ENCODE measurements at places on chromosomes 7 and 10.
A peak's percentile ranks its signal among the peaks of the same experiment; 100 is the strongest.

DNA sequence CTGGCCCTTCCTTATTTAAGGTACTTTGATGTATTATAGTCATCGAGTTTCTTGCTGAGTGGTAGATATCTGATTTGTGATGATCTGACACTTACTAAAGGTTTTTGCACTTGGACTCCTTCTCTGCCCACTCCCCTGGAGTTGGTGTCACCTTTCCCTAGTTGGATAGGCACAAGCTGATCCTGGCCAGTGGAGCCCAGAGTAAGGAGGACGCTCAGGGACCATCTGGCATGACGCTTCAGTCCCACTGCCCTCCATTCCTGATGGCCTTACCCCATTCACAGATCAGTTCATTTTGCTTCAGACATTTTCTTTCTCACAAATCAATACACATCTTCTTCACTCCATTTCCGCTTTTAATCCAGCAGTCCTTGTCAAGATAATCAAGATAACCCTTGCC lies 20.1 kb downstream of the ASB15 start:
- DNase-seq = no peak

- DNase-seq = no peak
Measured at GRCh38 chr10:89245802-89246201, 5.8 kb downstream of the LIPA start.

- no peak for DNase-seq
Measured at GRCh38 chr7:47833211-47833610, 115.1 kb downstream of the PKD1L1 start.

GRCh38 chr10:91901784-91902677 lies 7.3 kb downstream of the FGFBP3 start:
- DNase-seq = peak; percentile 26

DNA sequence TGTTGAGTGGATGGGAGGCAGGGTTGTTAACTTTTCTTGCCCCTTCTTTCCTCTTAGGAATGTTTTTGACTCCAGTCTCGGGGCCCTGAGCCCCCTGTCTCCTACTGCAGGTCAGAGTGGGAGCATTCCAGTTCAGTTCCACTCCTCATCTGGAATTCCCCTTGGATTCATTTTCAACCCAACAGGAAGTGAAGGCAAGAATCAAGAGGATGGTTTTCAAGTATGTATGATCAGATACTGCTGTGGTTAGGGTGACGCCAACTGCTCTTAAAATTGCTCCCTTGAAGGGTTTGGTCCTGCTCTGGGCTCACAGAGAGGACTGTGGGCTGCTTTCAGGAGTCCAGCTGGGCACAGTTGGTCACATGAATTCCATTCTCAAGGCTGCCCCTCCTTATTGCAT lies 22.0 kb downstream of the VWA2 start:
- no peak for DNase-seq

DNA sequence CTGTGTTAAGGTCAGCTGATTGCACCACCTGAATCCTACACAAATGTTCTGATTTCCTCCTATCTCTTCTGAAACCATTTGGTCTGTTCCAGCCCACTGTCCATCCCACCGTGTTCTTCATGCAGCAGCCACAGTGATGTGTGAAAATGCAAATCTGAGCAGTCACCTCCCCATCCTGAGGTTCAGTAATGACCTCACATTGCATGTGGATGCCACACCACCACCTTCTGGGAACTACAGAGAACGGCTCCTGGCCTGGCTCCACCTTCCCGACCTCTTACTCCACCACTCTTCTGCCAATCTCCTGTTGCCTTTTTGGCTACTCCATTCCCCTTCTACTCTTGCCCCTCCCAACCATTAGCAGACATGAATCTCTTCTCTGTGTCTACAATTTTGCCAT lies 244.4 kb downstream of the TNS3 start:
- no peak for DNase-seq

- DNase-seq = no peak
Measured at GRCh38 chr10:29257784-29258135, 31.1 kb upstream of the LYZL1 start.

DNA sequence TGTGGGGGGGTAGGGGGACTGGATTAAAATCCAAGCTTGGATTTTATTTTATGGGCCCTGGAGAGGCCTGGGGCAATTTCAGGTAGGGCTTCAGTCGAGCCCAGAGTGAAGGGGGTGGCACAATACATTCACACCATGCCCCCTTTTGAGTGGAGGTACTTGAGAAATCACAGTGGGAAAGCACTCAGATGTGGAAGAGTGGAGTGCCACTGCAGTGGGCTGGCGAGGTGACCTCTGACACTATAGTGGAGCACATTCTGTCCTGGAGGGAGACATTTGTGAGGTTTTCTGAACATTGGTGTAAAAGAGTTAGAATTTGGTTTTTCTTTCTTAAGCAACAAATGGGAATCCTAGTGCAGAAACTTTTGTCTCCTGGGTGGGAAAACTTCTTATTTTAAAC lies 143.2 kb downstream of the WNT2 start:
- no peak for DNase-seq

- no peak for DNase-seq
Measured at GRCh38 chr7:128744366-128744905, 5.3 kb downstream of the CALU start.

DNA sequence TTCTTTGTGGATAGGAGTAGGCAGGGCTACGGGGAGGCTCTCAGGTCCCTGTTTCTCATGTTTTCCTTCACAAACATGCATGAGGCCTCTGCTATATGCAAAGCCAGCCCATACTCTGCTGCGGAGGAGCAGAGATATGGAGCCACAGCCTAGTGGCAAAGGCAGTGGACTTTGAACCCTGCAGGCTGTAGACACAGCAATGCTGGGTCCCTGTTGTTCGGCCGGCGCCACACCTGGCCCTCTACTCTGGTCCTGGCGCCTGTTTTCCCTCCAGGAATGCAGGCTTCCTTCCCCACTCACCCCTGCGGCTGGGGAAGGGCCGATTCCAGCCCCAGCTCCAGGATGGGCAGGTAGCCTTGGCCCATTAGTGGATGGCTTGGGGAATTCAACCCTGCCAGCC lies 11.5 kb downstream of the CLRN3 start:
- no peak for DNase-seq

DNA sequence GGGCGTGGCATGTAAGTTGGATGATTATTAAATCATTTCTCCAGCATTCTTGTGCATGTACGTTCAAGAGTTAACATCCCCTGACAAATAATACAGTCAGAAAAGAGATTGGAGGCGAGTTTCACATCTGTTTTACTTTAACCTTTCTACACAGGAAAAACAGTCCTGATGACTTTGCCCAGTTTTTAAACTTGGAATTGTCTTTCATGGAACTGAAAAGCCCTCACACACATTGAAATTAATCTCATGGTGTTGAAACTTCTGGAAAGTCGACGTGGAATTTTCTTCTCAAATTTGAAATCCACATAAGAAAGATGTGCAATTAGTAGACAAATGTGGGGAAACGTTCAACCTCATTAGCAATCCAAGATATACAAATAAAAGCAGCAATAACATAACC lies 31.2 kb upstream of the ZNF438 start:
- DNase-seq = no peak

Data from activated CD4-positive, alpha-beta T cell treated with anti-CD3 and anti-CD28 coated beads for 1 hour (primary cell).